ENCODE measurements at places on chromosomes 4 and X. TPM values are rescaled to one million over a fixed set of nuclear protein-coding genes. Genes with fewer than 3 reads are reported as not detected.

- DNase-seq = no peak
These were observed 1956.2 kb upstream of the AGA start for GRCh38 chr4:179398414-179398813.

GRCh38 chrX:46959985-46960700, 47.9 kb downstream of the JADE3 start:
- DNase-seq = no peak

GRCh38 chrX:13357925-13358324, 38.1 kb upstream of the ATXN3L start:
- DNase-seq = peak; percentile 93

DNA sequence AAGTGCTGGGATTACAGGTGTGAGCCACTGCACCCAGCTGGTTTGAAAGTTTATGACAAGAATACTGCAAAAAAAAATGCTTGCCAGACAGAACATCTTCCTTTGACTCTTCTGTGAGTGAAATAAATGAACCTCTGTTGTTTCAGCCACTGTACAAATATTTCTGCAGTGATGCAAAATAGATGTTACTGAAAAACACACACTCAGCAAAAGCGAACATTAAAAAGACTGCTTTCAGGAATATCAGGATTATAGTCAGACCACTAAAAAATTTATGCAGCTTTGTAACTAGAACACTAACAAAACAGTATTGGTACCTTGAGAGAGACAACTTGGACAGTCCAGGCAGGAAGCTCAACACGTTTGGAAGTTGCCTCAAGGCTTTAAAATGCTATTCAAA, 16.9 kb upstream of the SEPSECS start:
- no peak for DNase-seq

- no peak for DNase-seq
These were observed 274.7 kb upstream of the AGTR2 start for GRCh38 chrX:115895678-115896329.

- no peak for DNase-seq
These were observed 1.2 kb downstream of the FAM241A start for GRCh38 chr4:112146502-112146813.

DNA sequence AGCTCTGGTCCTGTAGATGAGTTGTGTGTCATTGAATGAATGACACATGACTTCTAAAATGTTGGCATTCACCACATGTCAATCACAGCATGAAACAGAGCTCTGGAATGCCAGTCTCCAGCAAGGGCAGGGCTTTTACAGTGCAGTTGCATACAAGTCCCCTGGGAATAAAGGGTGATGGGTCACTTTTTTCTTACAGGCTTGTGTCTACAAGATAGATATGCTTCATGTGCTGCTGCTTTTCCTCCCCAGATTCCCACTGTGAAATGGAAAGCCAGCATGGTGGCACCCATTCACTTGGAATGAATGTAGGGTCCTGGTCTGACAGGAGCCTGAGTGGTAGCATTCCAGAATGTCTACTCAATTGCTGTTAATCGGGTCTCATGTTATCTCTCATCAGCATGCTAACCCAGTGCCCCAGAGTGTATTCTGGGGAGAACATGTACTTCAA, 159.1 kb upstream of the KIT start:
- peak; percentile 71 for DNase-seq

- DNase-seq = no peak
These were observed 135.6 kb upstream of the GPC4 start for GRCh38 chrX:133550665-133551485.

DNA sequence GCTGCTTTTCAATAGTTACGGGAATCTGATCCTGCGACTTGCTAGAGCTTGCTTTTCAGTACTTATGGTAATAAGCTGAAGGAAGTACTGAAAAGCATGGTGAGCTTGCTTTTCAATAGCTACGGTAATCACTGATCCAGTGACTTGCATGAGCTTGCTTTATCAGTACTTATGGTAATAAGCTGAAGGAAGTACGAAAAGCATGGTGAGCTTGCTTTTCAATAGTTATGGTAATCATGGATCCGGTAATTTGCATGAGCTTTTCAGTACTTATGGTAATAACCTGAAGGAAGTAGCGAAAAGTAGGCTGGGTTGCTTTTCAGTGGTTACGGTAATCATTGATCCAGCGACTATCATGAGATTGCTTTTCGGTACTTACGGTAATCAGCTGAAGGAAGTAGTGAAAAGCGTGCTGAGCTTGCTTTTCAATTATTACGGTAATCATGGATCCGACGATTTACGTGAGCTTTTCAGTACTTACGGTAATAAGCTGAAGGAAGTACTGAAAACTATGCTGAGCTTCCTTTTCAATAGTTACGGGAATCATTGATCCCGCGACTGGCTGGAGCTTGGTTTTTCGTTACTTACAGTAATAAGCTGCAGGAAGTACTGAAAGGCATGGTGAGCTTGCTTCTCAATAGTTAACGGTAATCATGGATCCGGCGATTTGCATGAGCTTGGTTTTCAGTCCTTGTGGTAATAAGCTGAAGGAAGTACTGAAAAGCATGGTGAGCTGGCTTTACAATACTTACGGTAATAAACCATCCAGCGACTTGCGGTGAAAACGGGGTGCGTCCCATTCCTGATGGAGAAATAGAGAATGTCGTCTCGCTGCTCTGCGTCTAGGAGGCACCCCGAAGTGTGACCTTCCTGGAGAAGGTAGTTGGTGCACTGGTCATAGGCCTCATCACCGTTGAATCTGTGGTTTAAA, 6.5 kb downstream of the CRLF2 start:
- peak; percentile 68 for DNase-seq

GRCh38 chrX:68703369-68703768, 55.9 kb downstream of the STARD8 start:
- no peak for DNase-seq

GRCh38 chr4:155582971-155583437, 83.6 kb upstream of the GUCY1A1 start:
- DNase-seq = peak; percentile 82

DNA sequence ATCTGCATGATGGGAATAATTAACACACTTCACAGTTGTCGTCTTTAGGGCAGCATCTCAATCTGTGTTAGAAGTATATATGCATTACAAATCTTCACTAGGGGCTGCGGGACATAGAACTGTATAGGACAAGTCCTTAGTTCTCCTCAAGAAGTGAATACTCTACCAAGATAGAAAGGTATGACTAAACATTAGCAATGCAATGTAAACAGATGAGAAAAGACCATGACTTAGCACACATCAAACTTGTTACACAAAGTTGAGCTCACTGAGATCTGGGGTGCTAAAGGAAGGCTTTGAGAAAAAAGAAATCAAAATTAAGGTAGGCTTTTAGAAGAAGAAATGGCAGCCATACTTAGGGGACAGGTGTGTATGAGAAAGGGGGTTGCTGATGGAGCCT, 182.1 kb upstream of the MAP3K15 start:
- peak; percentile 44 for DNase-seq

- no peak for DNase-seq
These were observed 249.4 kb upstream of the GK2 start for GRCh38 chr4:79657379-79657778.

- peak; percentile 69 for DNase-seq
These were observed 24.3 kb upstream of the PGM2 start for GRCh38 chr4:37802068-37802666.

- DNase-seq = peak; percentile 87
These were observed 4.8 kb downstream of the ADAMTS3 start for GRCh38 chr4:72564184-72564583.

GRCh38 chr4:145614233-145614610, 5.0 kb upstream of the MMAA start:
- no peak for DNase-seq

DNA sequence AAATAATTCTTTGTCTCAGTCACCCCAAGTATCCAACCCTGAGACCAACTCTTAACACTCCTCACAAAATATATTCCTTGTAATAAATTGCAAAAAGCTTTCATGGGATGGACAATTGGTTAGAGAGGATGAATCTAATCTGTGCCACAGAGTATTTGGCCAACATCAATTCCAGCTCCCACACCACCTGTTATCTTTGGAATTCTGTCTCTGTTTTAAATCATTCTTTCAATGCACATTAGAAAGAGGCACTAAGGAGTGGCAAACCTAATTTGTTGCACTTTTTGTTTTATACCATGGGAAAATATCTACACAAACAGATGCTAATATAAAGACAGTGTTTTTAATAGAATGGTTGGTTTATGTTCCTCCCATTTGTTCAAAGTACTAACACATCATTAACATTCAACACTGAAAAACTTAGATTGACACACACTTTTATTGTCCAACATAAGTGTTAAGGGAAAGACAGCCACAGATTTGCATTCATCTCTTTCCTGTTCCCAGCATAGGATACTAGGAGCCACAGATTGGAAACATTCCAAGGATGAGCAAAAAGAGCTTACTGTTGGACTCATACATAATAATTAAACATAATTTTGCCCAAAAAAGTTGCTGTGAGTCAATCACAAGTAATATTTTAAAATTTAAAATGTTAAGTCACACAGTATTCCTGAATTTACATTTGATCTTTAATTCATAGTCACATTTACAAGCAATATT, 116.4 kb downstream of the PPA2 start:
- DNase-seq = no peak

DNA sequence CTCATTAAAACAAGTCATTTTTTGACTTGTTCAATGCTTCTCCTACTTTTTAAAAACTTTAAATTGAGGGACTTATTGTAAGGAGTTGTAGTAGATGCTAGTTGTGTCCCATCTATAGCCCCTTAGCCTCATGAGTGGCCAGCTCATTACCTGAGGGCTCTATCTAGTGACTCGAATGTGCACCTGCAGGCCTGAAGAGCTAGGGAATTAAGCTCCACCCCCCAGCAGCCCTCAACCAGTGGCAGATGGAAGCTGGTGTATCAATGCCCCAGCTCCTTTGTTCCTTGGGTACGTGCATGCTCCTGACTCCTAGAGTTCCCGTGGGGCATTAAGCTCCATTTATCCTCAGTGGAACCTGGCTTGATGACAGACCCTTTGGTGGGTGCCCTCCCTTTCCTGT, 146.7 kb upstream of the FAM9B start:
- DNase-seq = no peak

- no peak for DNase-seq
These were observed 16.1 kb downstream of the BCOR start for GRCh38 chrX:40081679-40082068.

GRCh38 chrX:139831675-139832456, 101.0 kb downstream of the ATP11C start:
- peak; percentile 15 for DNase-seq

GRCh38 chr4:128831531-128832242, 22.2 kb downstream of the JADE1 start:
- DNase-seq = no peak

- no peak for DNase-seq
These were observed 435.4 kb upstream of the TENM3 start for GRCh38 chr4:181807771-181808170.

CD40LG gene
- not detected for total RNA-seq

FANCB gene
- 2.0 TPM for total RNA-seq

ASMT gene
- not detected for total RNA-seq

CTAG1B gene
- total RNA-seq = not detected

UGT2B7 gene
- total RNA-seq = 0.33 TPM

FAM184B gene
- total RNA-seq = not detected

MAGEA12 gene
- not detected for total RNA-seq
